ENCODE measurements at places on chromosomes 3 and 15.

DNA sequence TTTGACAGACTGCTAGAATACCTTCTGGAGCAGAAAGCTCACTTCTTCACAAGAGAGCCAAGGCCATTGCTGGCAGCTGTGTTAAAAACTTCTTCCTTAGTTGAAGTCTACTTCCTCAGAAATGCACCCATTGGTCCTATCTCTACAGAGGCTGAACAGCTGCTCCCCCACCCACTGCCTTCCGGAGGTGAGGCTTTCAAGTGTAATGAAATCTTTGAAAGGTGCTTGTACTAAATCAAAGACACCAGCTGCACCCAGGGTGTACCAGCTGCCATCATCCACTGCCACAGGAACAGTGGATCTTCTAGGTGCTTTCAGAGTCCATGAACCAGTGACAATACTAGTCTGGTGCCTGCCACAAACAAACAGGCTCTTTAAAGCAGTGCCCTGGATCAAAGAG lies 26.4 kb upstream of the HERC1 start:
- no peak for DNase-seq

GRCh38 chr3:8625991-8626390 lies 18.6 kb downstream of the SSUH2 start:
- DNase-seq = no peak

GRCh38 chr3:197846491-197846890 lies 55.4 kb downstream of the LRCH3 start:
- DNase-seq = no peak

GRCh38 chr3:56629047-56629446 lies 54.0 kb downstream of the TASOR start:
- no peak for DNase-seq

GRCh38 chr3:177889652-177890358 lies 646.4 kb upstream of the KCNMB2 start:
- no peak for DNase-seq

GRCh38 chr15:31349233-31350141 lies 22.9 kb downstream of the KLF13 start:
- DNase-seq = no peak

- DNase-seq = no peak
Measured at GRCh38 chr15:88535100-88535499, 11.4 kb downstream of the DET1 start.

DNA sequence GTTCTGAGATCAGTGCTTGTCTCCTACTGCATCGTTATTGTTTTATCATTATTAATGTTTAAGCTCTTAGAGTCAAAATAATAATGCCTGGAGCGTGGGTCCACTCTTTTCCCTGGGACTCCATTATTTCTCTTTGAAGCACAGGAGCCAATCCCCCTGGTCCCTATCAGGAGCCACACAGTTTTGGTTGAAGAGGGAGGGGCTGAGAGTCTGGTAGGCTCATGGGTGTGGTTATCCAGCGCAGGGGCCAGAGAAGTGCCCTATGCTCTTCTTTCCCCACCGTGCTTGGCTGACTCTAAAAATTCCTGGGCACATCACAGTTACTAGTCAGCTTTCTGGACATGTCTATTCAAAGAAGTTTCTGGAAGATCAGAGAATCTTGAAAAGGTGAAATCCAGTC lies 121.5 kb downstream of the DNAJB8 start:
- DNase-seq = no peak

- no peak for DNase-seq
Measured at GRCh38 chr3:112115161-112115739, 17.8 kb downstream of the GCSAM start.

DNA sequence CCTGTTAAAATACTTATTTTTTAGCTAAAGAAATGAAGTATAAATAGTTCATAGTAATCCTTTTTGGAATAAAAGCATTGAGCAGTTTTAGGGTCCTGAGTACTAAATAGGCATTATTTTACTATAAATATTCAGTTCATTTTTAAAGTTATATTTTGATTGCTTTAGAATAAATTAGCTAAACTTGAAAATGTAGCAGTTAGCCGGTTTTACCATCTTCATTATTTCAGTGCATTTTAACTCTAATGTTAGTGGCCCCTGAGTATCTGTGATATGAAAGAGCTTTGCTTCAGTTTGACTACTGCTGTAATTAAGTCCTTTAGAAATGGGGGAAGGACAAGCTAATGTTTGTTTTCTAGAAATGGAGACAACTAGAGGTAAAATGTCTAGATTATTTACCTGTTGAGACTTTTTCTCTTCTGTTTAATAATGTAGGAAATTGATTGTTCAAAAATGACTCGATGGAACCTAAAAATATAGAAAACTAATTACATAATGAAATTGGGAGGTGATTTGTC lies 3.6 kb downstream of the SMC4 start:
- DNase-seq = no peak

- DNase-seq = no peak
Measured at GRCh38 chr15:101158166-101159095, 93.4 kb downstream of the CHSY1 start.

DNA sequence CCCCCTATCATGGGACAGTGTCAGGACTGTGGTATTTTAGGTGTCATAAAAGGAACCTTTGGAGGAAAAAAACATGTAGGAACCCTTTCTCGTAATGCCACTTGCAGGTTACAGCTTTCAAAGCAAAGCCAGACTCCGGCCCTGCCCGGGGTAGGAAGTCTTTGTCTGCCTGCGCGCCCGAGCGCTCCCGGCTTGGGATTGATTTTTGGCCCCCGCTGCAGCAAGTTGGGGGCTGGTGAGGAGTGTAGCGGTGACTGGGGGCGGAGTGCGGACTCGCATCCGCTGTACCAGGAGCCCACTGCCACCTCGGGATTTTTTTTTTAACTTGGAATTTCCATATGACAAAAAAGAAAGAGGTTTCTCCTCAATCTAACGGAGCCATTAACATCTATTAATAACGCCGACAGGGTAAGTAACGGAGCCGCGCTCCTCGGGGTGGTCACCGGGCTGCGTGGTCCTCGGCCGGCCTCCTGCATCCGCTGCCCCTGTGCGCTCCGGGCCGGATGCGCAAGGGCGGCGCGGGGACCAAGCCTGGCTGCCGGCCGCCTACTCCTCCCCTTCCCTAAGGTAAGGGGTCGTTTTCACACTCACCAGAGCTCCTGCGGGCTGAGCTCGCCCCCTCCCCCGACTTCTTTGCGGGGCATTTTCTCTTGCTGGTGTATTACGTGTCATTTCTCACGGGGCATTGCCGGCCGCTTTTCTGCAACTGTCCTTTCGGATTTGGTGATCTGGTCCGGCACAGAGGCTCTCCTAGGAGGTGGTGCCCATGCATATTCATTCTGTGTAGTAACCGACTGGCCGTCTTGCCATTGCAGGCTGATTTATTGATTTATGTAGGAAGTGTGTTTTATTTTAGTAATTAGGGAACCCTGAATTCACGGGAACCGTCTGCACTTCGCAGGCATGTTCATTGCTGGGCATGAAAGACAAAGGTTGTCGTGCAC lies 219.8 kb upstream of the TOPAZ1 start:
- no peak for DNase-seq

DNA sequence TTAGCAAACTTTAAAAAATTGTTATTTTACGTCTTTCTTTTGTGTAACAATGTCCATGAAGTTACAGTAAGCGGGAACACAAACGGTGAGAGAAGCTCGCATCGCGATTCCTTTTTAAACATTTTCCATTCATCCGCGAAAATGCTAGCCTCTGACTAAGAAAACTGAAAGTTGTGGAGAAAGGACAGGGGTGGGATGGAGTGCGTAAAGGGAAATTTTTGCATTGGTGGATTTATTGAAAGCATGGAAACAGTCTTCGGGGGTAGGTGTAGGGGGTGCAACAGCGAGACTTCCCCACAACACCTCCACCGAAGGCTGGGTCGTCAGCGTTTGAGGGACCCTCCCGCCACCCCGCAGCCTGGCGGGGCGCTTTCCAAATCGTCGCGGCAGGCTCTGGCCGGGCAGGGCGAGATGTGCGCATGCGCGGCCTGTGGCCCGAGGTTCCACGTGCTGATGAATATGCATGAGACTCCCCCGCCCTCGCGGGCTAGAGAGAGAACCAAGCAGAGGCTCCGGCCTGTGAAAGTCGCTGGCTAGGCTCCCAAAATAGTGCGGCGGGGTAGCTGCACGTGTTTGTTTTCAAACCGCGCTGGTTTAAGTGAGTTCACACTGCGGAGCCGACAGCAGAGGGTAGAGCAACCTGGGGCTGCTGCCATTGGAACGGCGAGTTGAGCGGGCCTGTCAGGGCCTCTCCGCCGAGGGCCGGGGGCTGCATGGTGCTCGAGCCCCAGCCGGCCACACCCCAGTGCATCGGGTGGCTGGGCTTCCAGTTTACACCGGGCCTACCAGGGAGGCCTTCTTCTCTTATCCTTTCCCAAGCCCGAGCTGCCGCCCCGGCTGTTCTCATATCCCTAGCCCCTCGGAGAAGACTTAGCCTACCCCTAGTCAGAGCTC lies 9.9 kb downstream of the ZIC1 start:
- DNase-seq = peak; percentile 84

DNA sequence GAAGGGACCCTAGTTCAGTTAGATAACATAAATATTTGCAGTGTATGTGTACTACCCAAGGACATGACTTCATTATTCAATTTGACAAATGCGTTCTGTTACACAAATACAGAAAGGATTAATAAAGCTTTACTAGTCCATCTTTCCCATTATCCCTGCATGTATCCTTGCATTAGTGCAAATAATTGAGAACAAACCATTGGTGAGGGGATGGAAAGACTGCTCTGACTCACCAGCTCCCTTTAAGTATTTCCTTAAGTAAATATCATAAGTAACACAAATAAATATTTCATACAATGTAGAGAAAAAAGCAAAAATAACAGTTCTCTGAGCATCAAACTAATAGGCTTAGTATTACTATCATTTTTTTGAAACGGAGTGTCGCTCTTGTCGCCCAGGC lies 1.9 kb upstream of the GPD1L start:
- no peak for DNase-seq

DNA sequence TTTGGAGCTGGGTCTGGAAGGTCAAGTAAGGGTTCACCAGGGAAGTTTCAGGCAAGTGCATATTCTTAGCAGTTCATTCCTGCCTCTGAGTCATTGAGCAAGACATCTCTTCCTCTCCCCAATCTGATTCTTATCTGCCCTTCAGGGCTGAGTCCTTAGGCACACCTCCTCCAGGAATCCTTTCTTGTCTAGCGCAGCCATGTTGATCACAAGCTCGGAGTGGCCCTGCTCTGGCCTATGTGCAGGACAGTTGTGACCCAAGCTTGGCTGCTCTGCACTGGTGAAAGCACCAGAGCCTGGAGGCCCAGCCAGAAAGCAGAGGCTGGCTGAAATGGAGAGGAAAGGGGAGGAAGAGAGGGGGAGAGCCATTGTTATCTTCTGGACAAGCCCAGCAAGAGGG lies 30.9 kb upstream of the MRPS22 start:
- no peak for DNase-seq

DNA sequence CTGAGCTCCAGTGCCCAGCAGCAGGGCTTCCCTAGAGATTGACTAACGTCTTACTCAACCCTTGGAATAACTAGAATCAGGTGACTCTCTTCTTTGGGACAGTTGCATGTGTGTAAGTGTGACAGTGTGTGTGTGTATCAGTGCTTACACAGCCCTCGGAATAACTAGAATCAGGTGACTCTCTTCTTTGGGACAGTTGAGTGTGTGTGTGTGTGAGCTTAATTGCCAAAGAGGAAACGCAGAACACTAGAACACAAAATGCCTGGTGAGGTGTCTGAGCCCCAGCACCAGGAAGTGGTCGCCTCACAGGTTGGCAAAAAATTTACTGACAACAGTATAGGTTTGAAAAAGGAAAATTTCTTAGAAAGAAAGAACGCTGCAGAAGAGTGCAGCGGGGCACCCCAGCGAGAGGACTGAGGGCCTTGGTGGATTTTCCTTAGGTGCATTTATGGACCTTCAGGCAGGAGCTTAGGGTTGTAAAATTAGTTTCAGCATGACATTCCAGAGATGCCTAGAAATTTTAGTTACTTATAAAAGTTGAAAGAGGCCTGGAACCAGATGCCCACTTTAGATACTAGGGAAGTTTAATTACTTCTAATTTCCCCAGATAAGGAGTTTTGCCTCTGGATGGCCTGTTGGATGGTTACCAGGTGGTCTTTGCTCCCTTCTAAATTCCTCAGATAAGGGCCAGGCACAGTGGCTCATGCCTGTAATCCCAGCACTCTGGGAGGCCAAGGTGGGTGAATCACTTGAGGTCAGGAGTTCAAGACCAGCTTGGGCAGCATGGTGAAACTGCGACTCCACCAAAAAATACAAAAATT lies 3.7 kb upstream of the WDR82 start:
- no peak for DNase-seq

- DNase-seq = no peak
Measured at GRCh38 chr3:151827816-151828215, 13.9 kb downstream of the AADAC start.

GRCh38 chr15:66461917-66462316 lies 35.6 kb downstream of the SNAPC5 start:
- no peak for DNase-seq

GRCh38 chr3:16132928-16133327 lies 41.6 kb upstream of the GALNT15 start:
- no peak for DNase-seq

DNA sequence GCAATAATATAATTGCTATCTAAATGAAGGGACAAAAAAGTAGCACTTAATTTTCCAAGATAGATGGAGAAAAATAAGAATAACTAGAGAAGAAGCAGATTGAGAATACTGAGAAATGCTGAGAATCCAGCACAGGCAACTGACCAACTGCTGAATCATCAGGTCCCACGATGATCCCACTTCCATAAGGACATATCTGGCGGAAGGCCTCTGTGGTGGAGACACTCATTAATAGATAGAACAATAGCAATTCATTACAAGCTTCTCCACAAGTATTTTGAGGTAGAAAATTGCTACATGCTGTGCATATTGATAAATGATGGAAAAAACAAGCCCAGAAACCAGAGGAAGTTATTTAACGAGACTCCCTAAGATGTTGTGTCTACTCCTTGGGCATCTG lies 105.9 kb downstream of the DUT start:
- no peak for DNase-seq

- DNase-seq = no peak
Measured at GRCh38 chr15:80556694-80557367, 138.3 kb upstream of the ABHD17C start.

DNA sequence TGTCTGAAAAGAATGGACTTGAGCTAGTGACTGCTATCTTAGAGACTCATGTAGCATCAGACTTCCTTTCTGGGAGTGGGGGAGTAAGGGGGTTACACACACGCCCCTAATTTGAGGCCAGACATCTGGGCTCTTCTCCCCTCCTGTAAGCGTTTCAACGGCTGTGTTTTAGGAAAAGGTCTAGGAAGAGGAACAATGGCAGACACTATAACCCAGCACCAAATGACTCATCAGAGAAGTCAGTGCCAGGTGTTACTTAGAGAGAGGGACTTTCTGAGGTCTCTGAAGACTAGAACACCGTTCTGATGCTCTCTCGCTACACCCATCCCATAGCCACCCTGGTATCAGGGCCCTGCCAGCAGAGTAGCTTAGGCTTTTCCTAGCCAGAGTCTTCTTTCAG lies 65.5 kb downstream of the SSUH2 start:
- no peak for DNase-seq
